Activated naive CD4-positive, alpha-beta T cell treated with Interleukin-2 at 50 U/mL for 16 hours (primary cell): ENCODE measurements at places on chromosomes 6 and 20.
A peak's percentile ranks its signal among the peaks of the same experiment; 100 is the strongest.

- DNase-seq, result peak; percentile 73
These were observed 108.7 kb downstream of the FYN start for GRCh38 chr6:111764238-111765175.

- DNase-seq, result no peak
These were observed 273.0 kb upstream of the PREP start for GRCh38 chr6:105675715-105676397.

DNA sequence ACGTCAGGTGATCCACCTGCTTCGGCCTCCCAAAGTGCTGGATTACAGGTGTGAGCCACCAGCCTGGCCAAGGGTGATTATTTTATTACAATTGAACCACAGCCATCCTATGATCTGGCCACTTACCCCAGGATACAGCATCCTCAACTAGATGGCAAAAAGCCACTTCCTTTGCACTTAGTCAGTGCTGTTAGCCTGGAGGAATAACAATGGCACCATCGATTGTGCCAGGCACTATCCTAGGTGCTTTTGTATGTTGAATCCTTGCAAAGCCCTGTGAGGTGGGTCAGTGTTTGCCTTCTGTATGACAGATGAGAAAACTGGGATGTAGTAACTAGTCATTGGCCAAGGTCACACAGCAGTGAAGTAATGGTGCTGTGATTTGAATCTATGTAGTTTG is 11.2 kb upstream of the TTPAL start:
- DNase-seq, result no peak

DNA sequence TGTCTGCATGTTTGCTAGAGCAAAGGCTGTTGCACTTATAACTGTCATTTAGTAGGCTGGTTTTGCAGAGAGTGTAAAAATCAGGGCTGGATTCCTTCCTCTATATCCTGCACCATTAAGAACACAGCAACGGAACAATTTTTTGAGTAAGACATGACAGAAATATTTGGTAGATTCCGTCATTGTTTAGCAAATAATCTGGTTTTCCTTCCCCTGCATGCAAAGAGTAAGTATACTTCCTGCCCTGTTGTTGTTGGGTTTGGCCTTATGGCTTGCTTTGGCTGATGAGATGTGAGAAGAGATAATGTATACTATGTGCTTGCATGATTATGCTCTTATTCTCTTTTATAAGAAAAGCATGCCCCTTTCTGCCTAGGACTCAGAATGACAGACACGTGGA is 23.8 kb downstream of the MANEA start:
- DNase-seq, result no peak

- DNase-seq, result no peak
These were observed 48.5 kb upstream of the MOCS1 start for GRCh38 chr6:39982720-39983119.

- no peak for DNase-seq
These were observed 1.0 kb downstream of the SYNE1 start for GRCh38 chr6:152636021-152636608.
